Prostate gland (tissue), 2 donors: ENCODE measurements at places on chromosomes 12 and 14.

GRCh38 chr12:63808631-63809030 is 28.9 kb downstream of the RXYLT1 start:
- H3K27ac ChIP-seq = no peak overlapping the region
- no peak overlapping the region for H3K4me3 ChIP-seq
- DNase-seq = no peak
- no peaks in the 10 kb centered on the region for H3K27me3 ChIP-seq
- H3K4me1 ChIP-seq = peaks cover 4% of the 10 kb centered on the region
- H3K36me3 ChIP-seq = no peaks in the 10 kb centered on the region

- peak overlapping the region; percentile 81 for H3K27ac ChIP-seq
- DNase-seq = no peak
- H3K27me3 ChIP-seq = no peaks in the 10 kb centered on the region
- H3K4me1 ChIP-seq = peaks cover 22% of the 10 kb centered on the region
- no peak overlapping the region for H3K4me3 ChIP-seq
These were observed 178.2 kb upstream of the HIF1A start for GRCh38 chr14:61516964-61517653.

GRCh38 chr14:33553706-33554278 is 397.1 kb downstream of the EGLN3 start:
- H3K4me3 ChIP-seq = no peak overlapping the region
- no peaks in the 10 kb centered on the region for H3K27me3 ChIP-seq
- no peak for DNase-seq
- H3K27ac ChIP-seq = no peak overlapping the region
- H3K4me1 ChIP-seq = no peaks in the 10 kb centered on the region

DNA sequence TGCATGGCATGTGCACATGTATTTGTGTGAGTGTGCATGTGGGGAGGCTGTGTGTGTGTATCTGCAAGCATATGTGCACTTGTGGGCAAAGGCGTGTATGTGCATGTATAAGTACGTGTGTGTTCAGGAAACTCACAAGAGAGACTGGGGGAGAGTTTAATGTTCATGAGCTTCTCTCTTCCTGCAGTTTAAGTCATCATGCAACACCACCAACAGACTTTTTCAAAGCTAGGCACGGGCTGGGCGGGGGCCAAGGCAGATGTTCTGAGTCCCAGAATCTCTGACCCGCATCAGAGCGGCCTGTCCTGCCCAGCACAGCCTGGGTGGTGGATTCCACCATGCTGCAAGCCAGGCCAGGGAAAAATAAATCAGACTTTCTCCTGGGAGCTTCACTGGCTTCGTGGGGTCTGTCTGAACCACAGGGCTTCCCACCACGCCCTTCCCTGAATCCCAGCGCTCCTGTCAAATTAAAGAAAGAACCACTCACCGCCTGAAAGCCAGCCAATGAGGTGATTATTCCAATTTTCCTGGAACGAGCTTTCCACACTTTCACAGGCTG is 75.7 kb downstream of the PITPNM2 start:
- DNase-seq = no peak
- H3K36me3 ChIP-seq = no peaks in the 10 kb centered on the region
- H3K4me1 ChIP-seq = no peaks in the 10 kb centered on the region

DNA sequence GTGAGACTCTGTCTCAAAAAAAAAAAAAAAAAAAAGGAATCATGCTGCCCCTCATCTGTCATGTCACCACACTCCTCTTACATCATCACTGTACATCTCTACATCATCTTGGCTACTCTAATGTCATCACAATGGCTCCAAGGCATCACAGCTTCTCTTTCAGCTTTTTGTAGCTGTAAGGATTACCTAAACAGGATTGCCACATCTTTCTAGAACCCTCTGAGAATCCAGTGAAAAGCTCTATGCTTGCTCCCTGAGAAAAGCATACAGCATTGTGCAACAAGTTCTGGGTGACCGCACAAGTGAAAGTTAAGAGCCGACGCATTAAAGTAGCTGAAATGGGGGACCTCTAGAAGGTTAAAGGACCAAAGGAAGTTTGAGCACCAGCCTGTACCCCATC is 272.5 kb downstream of the C12orf50 start:
- no peaks in the 10 kb centered on the region for H3K4me1 ChIP-seq
- DNase-seq = no peak

DNA sequence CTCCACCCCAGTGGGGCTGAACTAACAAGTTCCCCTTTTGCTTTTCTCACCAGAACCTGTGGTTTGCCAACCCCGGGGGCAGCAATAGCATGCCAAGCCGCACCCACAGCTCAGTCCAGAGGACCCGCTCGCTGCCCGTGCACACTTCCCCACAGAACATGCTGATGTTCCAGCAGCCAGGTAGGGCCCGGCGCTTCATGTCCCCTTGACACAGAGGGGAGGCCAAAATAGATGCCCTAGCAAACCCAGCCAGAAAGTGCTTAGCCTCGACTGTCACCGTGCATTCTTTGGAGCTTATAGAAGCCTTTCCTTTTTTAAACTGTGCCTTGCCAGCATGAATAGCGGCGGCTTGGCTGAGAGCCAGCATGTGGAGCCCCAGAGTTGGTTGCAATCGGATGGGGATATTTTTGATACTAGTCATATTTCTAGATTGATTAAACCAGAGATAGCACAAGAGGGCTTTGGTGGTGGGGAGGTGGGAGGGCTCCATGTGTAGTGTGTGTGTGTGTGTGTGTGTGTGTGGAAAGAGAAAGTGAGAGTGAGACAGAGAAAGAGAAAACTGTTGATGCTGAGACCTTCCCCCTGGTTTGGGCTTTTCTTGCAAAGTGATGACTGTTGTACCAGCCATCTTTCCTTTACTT is 126.1 kb downstream of the GCH1 start:
- DNase-seq = no peak
- no peaks in the 10 kb centered on the region for H3K27me3 ChIP-seq
- no peaks in the 10 kb centered on the region for H3K36me3 ChIP-seq
- H3K4me1 ChIP-seq = no peaks in the 10 kb centered on the region
- no peak overlapping the region for H3K27ac ChIP-seq

- H3K27me3 ChIP-seq = peaks cover 10% of the 10 kb centered on the region
- no peaks in the 10 kb centered on the region for H3K4me1 ChIP-seq
- no peak overlapping the region for H3K27ac ChIP-seq
- no peak for DNase-seq
These were observed 798 bp upstream of the RASAL1 start for GRCh38 chr12:113136128-113136989.

GRCh38 chr14:78863143-78863542 is 693.0 kb downstream of the NRXN3 start:
- H3K27me3 ChIP-seq = no peaks in the 10 kb centered on the region
- DNase-seq = no peak
- H3K27ac ChIP-seq = no peak overlapping the region
- H3K4me1 ChIP-seq = no peaks in the 10 kb centered on the region
- no peak overlapping the region for H3K4me3 ChIP-seq

GRCh38 chr12:21308785-21309184 is 25.9 kb downstream of the SLCO1A2 start:
- H3K27ac ChIP-seq = no peak overlapping the region
- no peaks in the 10 kb centered on the region for H3K4me1 ChIP-seq
- no peak overlapping the region for H3K4me3 ChIP-seq

DNA sequence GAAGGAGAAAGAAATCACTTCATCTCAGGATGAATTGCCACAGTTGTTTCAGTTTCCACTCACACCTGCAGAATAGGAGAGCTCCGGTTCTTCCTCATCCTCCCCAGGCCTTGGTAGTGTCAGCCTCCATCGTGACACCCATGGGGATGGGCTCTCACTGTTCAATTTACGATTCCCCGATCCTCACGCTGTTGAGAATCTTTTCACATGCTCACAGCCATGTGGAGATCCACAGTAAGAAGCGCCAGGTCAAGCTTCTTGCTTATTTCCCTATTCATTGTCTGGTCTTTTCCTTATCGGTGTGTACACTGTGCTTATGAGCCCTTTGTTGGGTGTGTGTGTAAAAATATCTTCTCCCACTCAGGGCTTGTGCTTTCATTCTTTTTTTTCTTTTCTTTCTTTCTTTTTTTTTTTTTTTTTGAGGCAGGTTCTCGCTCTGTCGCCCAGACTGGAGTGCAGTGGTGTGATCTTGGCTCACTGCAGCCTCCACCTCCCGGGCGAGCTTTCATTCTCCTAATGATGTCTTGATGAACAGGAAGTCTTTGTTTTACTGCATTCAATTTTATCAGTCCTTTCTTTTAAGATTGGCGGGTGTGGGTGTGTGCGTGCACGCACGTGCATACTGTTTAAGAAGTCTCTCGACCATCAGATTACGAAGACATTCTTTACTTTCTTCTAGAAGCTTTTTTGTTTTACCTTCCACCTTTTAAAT is 21.5 kb downstream of the RIN3 start:
- no peak overlapping the region for H3K27ac ChIP-seq
- H3K36me3 ChIP-seq = no peaks in the 10 kb centered on the region
- H3K4me3 ChIP-seq = no peak overlapping the region
- H3K4me1 ChIP-seq = peaks cover 4% of the 10 kb centered on the region
- DNase-seq = no peak

GRCh38 chr12:88805286-88805685 is 225.0 kb upstream of the KITLG start:
- no peak overlapping the region for H3K27ac ChIP-seq
- H3K27me3 ChIP-seq = no peaks in the 10 kb centered on the region
- no peak for DNase-seq
- no peaks in the 10 kb centered on the region for H3K36me3 ChIP-seq
- no peaks in the 10 kb centered on the region for H3K4me1 ChIP-seq
- H3K4me3 ChIP-seq = no peak overlapping the region

GRCh38 chr12:49967777-49968250 is 4.9 kb upstream of the AQP6 start:
- no peaks in the 10 kb centered on the region for H3K36me3 ChIP-seq
- no peak overlapping the region for H3K4me3 ChIP-seq
- no peak overlapping the region for H3K27ac ChIP-seq
- no peaks in the 10 kb centered on the region for H3K27me3 ChIP-seq

- no peak overlapping the region for H3K4me3 ChIP-seq
- no peaks in the 10 kb centered on the region for H3K36me3 ChIP-seq
- no peaks in the 10 kb centered on the region for H3K27me3 ChIP-seq
- H3K27ac ChIP-seq = peak overlapping the region; percentile 75
These were observed 54.5 kb upstream of the MAX start for GRCh38 chr14:65156568-65157366.

- DNase-seq = no peak
- peaks cover 4% of the 10 kb centered on the region for H3K4me1 ChIP-seq
- no peaks in the 10 kb centered on the region for H3K36me3 ChIP-seq
These were observed 9.1 kb upstream of the RPAP3 start for GRCh38 chr12:47714826-47715386.

DNA sequence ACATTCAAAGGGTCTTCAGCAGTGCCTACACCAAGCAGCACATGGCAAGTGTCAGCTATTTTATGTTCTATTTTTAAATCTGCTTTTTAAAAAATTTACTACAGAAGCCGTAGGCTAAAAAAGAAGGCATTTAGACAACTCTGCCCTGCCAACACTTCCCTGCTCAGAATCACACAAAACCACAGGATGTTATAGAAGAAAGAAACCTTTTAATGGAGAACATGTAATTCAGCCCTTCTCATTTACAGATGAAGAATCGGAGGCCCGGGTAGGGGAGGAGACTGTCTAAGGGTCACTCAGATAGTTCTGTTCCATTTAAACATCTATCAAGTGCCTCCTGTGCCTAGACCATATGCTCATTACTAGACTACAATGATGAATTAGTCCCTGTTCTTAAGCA is 171.8 kb upstream of the NTF3 start:
- no peak for DNase-seq
- no peaks in the 10 kb centered on the region for H3K4me1 ChIP-seq
- no peak overlapping the region for H3K4me3 ChIP-seq
- no peaks in the 10 kb centered on the region for H3K36me3 ChIP-seq

DNA sequence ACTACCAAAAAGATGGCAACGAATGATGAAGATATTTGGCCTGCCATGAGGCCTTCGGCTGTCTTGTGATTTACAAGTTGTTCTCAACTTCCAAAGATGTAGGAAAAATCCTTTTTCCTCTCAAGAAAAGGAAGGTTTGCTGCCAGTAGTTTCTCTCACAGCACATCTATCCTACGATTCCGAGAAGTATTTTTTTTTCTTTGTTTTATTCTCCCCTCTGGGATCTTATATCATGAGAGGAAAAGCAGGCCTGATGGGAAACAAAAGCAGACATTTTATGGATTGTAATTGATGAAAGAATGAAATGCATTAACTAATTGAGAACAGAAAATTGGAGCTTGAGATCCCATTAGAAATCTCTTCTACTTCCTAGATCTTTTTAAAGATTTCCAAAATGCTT is 1197.9 kb upstream of the SEL1L start:
- H3K36me3 ChIP-seq = no peaks in the 10 kb centered on the region
- H3K27ac ChIP-seq = no peak overlapping the region
- no peak overlapping the region for H3K4me3 ChIP-seq
- H3K27me3 ChIP-seq = no peaks in the 10 kb centered on the region
- no peak for DNase-seq

GRCh38 chr12:133106253-133106652 is 23.8 kb downstream of the ZNF891 start:
- H3K36me3 ChIP-seq = peaks cover 9% of the 10 kb centered on the region
- H3K4me1 ChIP-seq = no peaks in the 10 kb centered on the region
- no peak for DNase-seq
- H3K4me3 ChIP-seq = no peak overlapping the region
- no peak overlapping the region for H3K27ac ChIP-seq

DNA sequence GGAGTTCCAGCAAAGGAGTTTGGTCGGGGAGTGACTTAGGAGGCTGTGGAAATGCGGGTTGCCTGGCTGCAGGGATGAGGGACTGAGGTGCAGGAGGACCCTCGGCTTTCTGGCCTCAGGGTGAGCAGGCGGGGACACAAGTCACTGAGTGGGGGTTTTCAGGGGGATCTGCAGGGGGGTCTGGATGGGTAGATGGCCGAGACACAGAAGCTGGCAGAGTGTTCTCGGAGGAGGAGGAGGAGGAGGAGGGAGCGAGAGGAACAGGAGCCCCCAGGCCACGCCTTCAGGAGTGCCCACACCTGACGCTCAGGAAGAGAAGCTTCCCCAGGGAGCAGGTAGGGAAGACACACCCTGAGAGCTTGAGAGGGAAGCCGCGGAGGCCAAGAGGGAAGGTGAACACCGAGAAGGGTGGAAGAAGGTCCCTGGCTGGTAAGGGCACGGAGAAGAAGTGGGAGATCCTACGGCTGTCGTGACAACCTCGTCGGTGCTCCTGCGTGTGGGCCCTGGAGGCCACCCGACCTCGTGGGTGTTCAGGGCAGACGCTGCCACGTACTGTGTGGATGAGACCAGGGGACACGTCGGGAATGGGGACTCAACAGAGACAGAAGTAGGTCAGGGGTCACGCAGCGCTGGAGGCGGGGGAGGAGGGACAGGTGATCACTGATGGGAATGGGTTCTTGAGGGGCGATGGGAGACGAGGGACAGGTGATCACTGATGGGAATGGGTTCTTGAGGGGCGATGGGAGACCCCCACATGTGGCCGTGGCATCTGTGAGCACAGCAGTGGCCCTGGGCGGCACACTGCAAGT is 109.4 kb downstream of the PIWIL1 start:
- H3K4me3 ChIP-seq = no peak overlapping the region
- no peak for DNase-seq
- no peak overlapping the region for H3K27ac ChIP-seq
- H3K27me3 ChIP-seq = no peaks in the 10 kb centered on the region
- H3K4me1 ChIP-seq = no peaks in the 10 kb centered on the region

DNA sequence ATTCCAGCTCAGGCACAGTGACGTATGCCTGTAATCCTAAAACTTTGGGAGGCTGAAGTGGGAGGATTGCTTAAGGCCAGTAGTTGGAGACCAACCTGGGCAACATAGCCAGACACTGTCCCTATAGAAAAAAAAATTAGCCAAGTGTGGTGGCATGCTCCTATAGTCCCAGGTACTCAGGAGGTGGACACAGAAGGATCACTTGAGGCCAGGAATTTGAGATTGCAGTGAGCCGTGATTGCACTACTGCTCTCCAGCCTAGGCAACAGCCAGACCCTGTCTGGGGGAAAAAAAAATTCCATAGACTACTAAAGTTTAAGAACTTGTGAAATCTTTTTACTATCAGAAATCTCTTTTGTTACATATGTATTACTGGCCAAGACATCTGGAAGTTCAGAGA is 6.6 kb downstream of the FAM177A1 start:
- H3K4me3 ChIP-seq = no peak overlapping the region
- H3K36me3 ChIP-seq = no peaks in the 10 kb centered on the region
- H3K27ac ChIP-seq = peak overlapping the region; percentile 84
